Mesothelial cell of epicardium (in vitro differentiated cells): ENCODE measurements at places on chromosomes 1 and 21. TPM values are rescaled to one million over a fixed set of nuclear protein-coding genes. Genes with fewer than 3 reads are reported as not detected.

DNA sequence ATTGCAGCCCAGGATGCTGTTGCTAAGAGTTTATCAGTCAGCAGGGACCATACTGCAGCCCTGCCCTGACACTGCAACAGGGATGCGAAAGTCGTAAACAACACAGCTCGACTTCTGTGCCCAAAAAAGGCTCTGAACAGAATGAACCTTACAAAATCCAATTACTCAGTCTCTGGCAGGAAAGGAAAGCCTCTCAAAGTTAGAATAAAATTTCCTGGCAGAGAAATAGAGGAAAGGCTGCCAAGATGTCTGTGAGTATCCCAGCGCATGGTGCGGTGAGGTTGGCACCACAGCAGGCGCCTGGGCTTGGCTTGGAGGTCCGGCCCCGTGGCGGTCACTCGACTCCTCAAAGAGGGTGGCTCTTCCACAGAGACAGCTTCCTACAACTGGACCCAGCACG lies 185.8 kb downstream of the PCP4 start:
- no peak for DNase-seq

GRCh38 chr1:51301152-51301843 lies 29.1 kb downstream of the TTC39A start:
- no peak for DNase-seq

DNA sequence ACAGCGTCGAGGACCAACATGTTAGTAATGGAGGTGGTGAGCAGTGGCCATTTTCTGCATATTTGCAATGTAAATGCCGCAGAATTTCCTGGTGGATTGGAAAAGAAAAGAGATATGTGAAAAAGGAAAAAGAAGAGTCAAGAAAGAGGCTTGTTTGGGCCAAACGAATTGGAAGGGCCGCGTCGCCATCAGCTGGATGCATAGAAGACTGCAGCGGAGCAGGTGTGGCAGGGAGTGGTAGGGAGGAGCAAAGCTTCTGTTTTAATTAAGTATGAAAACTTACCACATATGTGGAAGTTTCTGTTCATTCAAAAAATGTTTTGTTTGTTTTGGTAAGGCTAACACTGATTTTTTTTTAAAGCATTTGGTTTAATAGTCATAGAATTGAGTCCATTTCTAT lies 690.7 kb downstream of the NCAM2 start:
- no peak for DNase-seq

DNA sequence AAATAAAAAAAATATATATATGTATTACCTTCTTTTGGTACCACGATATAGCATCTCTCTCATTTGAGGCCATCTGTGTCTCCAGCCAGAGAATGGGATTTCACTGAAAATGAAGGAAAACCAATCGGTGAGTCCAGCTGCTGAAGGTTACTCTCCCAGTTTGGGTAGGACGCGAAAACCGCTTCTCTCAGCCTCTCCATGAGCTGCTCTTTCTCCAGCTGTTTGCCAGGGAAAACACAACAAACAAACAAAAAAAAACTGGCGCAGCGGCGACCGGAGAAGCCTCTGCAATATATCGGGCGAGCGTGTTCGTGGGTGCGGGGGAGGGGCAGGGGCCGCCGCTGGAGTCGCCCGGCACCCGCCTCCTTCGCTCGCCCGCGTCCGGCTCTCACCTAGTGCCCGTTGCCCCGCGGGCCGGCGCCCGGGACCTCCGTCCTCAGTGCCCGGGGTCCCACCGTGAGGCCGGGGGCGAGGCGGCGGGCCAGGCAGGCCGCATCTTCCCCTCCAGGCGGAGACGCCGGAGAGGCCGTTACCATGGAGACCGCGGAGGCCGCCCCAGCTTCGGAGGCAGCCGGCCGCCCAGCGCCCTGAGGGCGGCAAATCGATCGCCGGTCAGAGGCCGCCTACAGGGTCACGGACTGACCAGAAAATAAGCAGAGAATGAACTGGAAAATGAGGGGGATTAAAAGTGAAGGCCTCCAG lies 504 bp downstream of the PHTF1 start:
- DNase-seq: peak; percentile 48

DNA sequence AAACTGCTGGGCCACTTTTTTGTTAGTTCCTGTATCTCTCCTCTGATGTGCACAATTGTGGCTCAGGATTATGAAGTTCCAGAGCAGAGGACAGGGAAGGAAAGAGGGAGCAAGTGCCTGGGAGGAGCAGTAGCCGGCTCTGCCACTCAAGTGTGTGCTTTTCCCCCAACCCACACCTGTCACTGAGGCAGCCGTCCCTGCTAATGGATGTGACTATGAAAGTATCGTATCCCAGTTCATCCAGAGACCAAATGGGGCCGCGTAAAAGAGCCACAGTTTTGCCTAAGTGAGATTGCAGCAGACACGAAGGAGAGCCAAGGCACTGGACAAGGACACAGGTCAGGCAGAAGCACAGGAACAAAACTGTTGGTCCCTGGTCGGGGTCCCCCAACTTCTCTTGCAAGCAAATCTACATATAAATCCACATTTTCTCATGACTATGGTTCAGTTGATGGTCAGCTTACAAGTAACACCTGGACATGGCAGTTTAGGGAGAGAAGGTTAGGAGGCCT lies 204.7 kb downstream of the RHOU start:
- DNase-seq: no peak

GRCh38 chr1:200247518-200247917 lies 162.3 kb downstream of the ZNF281 start:
- no peak for DNase-seq

DNA sequence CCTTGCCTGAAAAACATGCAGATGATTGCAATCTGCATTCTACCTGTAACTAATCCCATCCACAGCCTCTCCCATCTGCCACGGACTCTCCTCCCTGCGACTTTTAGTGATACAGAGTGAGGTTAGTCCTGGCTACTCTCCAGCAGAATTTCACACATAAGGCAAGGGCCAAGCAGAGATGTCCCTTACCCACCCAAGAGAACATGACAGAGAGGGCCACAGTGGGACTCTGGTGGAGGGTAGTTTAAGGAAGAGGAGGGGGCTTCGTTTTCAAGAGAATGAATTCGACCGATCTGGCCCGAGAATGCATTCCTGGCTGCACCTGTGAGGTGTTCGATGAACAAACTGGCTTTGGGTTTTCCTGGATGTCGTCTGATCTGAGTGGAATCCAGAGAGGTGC lies 87.5 kb upstream of the SIM2 start:
- DNase-seq: no peak

- DNase-seq: no peak
These were observed 68.7 kb downstream of the KCTD3 start for GRCh38 chr1:215635827-215636226.

GRCh38 chr1:63914706-63915105 lies 140.9 kb downstream of the ROR1 start:
- DNase-seq: no peak

GRCh38 chr21:45085700-45086099 lies 11.3 kb downstream of the ADARB1 start:
- DNase-seq: no peak

DNA sequence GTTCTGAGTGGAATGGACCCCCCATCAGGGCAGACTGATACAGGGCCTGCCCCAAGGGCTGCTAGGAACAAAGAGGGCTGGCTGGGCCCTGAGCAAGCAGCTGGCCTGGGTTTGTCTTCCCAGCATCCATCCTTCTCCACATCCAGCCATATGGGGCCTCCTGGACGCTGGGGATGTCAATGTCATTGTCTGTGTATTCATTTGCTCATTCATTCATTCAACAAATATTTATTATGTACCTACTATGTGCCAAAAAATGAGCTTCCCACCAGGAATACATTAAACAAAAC lies 15.6 kb upstream of the ECE1 start:
- DNase-seq: no peak

DNA sequence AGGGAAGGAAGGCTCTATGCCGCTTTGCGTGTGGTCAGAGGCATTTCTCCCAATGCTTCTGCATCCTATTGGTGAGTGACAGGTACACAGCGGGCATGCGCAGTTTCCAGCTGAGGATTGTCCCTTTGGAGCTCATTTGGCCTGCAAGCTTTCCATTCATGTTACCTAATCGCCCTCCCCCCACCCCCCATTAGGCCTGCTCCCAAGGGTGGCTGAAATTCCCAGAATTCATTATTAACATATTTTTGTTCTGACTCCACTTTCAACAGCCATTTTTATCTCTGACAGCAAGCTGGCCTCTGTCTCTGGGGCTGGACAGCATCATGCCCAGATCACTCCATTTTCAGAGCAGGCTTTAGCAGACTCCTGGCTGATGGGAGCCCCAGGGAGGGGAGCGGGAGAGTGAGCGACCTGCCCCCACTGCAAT lies 25.6 kb downstream of the MIS18A start:
- no peak for DNase-seq

DNA sequence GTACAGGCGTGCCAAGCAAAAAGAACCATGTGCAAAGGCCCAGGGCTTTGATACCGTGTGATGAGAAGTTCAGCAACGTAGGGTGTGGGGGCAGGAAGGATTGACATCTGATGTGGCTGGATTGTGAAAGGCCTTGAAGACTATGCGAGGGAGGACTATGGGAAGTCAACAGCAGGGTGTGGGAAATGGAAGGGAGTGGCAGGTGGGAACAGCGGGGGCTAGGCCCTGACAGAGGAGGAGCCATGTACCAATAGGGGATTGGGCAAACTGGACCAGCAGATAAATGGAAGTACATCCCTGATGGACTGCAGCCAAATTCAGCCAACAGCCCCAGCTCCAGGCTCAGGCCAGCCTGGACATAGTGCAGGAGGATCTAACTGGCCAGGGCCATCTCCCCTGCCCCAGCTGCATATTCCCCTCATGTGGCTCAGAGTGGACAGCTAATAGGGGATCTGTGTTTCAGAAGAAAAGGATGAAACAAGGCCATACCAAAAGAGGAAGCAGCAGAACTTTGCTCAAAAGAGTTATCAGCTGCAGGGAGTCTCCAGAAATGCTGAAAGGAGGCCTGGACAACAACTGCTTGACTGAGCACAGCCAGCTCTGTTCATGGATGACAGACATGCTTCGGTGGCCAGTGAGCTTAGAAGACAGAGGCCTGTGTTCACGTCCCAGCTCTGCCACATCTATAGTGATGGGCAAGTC lies 140.2 kb upstream of the SGIP1 start:
- DNase-seq: no peak

DNA sequence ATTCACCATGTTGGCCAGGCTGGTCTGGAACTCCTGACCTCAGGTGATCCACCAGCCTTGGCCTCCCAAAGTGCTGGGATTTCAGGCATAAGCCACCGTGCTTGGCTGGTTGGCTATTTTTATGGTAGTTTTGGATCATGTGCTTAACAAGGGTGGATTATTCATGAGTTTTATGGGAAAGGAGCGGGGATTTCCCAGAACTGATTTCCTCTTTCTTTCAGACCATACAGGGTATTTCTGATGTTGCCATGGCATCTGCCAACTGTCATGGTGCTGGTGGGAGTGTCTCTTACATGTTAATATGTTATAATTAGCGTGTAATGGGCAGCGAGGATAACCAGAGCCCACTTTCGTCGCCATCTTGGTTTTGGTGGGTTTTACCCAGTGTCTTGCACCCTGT lies 3.2 kb downstream of the TRPM2 start:
- no peak for DNase-seq

DNA sequence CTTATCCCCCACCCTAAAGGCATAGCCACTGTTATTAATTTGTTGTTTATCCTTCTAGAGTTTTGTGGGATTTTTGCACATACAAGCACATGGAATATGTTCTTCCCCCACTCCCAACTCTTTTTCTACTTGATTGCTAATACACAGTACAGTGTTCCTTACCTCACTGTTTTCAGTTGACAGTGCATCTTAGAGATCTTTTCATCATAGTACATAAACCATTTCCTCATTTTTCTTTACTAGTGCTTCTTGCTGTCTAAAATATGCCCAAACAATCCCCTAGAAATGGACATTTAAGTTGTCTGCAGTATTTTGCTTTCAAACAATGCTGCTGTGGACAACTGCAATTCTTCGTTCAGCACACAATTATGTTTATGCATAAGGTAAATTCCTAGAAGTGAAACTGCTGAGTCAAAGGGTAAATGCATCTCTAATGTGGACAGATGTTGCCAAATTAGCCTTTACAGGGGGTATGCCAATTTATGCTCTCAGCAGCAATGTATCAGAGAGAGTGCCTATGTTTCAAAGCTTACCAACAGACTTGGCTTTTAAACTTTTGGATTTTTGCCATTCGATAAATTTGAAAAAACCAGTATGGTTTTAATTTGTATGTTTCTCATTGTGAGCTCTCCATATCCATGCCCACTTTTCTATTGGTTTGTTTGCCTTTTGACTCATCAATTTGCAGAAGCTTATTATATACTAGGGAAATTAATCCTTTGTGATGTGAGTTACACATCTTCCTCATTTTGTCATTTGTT lies 132.6 kb downstream of the MRPS6 start:
- DNase-seq: no peak

- DNase-seq: no peak
These were observed 274.5 kb downstream of the VAV3 start for GRCh38 chr1:107690491-107690890.

DNA sequence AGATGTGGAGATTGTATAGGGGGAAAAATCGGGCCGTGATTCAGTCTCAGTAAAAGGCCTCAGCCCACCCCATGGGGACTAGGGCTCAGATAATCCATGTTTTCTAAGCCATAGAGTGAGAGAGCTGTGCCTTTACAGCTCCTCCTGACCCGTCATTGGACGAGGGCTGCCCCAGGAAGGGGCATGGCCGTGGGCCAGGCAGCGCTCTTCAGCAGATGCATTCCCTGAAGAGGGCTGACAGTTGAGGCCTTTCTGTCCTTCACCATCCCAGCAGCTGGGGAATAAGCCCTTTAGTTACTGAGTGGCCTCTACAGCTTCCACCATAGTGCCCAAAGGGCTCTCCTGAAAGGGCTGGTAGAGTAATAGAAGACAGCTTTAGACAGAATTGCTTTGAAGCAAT lies 57.2 kb downstream of the ST3GAL3 start:
- no peak for DNase-seq

DNA sequence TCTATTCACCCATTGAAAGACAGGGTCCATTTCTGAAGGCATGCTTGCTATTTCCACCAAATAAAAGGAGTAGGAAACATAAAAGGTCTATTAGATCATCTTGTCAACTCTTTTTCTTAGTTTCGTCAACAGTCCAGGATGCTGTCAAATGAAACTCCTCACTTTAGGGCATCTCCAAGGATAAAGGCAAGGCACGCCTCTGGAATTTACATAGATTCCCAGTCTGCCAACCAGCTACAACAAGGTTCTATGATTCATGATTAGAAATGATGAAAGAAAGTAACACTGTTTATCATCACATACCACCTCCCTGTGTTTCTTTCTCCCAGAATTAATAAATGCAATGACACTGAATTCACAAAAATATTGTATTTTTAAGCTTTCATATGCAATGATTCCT lies 636.3 kb downstream of the LTN1 start:
- DNase-seq: no peak

- no peak for DNase-seq
These were observed 179.9 kb downstream of the DENND1B start for GRCh38 chr1:197595304-197595904.

- no peak for DNase-seq
These were observed 648.6 kb upstream of the CAMK1G start for GRCh38 chr1:208934933-208935332.

- DNase-seq: no peak
These were observed 3.7 kb downstream of the PADI6 start for GRCh38 chr1:17375651-17376050.

The DENND2C gene
- total RNA-seq: 2.2 to 2.4 TPM (median 2.3 TPM) in 3 replicates

The DNASE2B gene
- not detected in 3 replicates for total RNA-seq

The PEAR1 gene
- 13.8 to 16.1 TPM (median 15.7 TPM) in 3 replicates for total RNA-seq

The NTRK1 gene
- total RNA-seq: 1.2 to 1.3 TPM (median 1.3 TPM) in 3 replicates

The SPATA21 gene
- 0.16 to 0.20 TPM in 2 of 3 replicates, not detected in the other for total RNA-seq
